ENCODE measurements at places on chromosomes 1 and 21.

DNA sequence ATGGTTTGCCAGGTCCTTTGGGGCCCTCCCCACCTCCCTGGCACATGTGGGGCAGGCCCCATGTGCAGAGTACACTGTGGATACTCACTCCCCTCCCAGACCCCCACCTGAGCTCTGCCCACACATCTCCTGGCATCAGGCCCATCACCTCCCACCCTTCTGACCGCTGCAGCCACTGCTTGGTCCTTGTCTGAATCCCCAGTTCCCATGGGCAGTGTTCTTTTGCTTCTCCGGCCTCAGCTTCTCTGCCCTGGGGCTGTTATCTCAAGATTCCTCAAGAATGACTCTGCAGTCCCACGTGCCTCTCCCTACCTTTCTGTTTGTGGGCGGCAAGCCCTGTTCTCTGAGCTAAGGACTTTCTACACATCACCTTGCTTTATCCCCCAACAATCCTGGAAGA, 187.7 kb upstream of the EDN2 start:
- DNase-seq: no peak

GRCh38 chr21:38910390-38911067, 104.8 kb downstream of the ETS2 start:
- no peak for DNase-seq

DNA sequence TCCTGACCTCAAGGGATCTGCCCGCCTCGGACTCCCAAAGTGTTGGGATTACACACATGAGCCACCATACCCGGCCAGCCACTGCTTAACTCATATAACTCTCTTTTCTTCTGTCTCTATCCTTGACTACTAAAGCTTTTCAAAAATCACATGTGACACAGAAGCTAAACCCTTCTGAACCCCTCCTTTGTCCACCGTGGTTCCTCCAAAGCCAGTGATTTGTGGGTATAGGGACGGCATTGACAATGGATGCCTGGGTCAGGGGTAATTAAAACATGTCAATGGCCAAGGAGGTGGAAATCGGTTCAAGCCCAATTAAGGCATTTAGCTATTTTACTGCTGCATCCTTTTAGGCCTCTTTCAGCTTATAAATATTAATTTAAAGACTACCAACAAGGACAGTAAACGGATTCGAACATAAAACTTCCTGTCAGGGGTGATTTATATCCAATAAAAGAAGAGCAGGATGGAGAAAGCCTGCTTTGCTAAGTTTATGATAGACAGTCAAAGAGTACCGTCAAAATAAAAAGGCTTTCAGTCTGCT, 242.3 kb downstream of the GPATCH2 start:
- DNase-seq: no peak

DNA sequence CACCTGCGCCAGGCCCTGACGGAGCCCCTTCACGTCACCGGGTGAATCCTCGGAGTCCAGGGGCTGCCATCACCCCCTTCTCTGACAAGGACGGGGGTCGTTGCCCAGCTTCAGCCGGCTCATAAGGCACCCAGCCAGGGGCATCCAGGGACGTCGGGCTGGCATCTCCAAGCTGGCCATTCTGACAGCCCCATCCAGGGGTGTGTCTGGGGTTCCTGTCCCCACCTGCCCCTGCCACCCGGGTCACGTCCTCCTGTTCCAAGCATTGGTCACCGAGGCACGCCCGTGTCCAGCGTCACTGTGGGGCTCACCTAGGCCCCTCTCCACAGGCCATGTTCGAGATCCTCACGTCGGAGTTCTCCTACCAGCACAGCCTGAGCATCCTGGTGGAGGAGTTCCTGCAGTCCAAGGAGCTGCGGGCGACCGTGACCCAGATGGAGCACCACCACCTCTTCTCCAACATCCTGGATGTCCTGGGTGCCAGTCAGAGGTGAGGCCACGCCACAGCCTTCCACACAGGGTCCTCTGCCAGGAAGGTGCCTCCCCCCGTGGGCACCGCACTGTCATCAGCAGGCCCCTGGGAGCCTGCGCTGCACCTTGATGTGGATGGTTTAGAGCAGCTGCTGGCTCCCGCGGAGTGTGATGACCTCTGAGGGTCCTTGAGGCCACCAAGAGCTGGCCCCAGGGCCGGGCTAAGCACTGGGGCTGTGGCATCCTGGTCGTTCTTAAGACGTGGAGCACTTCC, 14.8 kb downstream of the ARHGEF16 start:
- DNase-seq: no peak

- no peak for DNase-seq
Observed at GRCh38 chr1:114259511-114260160, 106.0 kb upstream of the SYT6 start.

DNA sequence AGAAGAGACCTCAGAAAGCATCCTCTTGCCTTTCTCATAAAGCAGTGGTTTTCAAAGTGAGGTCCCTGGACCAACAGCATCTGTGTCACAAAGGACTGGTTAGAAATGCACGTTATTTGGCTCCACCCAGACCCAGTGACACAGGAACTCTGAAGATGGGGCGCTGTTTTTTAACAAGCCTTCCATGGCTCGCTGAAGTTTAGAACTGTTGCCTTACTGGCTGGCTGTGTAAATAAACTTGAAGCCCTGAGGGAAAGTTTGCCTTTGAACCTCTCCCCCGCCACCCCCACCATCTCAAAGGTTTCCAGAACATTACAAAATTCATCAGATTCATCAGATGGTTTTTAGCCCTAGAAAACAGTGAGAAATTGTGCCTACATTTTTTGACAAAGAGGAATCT, 21.8 kb upstream of the IKBKE start:
- no peak for DNase-seq

DNA sequence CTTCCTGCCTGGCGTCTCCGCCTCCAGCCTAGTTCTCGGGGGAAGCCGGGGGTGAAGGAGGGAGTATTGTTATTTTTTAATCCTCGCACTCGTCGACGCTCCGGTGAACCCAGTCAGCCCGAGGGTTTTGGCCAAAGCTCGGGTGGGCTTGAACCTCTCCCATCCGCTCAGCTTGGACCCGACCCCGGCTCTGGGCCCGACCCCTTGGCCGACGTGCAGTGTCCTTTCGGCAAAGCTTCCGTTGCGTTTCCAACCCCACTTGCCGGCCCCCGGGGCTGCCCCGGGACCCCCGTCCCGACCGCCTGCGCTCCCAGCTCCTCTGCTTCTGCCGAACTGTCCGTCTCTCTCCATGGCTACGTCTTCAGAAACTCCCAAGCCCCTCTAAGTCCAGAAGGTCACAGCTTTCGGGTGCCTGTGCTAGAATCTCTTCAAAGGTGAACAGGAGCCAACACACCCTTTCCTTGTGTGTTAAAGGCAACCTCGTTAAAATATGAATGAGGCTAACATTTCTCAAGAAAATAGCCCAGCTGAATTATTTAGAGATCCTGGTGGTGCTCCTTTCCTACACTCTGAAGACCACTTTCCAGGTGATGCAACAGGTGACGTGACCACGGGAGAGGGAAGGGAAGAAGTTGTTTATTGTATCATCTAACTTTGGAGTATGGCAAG, 647 bp downstream of the DESI2 start:
- peak; percentile 26 for DNase-seq

DNA sequence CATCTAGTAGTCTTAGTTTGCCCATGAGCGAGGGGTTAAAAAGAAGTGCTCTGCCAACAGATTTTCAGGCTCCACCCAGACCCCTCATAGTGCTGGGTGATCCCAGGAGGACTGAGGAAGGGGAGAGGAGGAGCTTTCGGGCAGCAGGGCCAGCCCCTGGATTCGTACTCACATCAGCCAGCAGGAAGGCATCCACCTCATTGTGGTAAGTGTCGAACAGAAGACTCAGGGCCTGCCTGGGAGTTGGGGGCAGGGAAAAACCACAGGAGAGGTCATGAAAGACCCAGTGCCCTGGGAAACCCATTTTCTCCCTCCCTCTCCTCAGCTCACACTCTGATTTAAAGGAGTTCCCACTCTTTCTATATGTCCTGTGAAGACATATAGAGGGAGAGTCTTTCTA, 34.9 kb downstream of the PIK3C2B start:
- no peak for DNase-seq

DNA sequence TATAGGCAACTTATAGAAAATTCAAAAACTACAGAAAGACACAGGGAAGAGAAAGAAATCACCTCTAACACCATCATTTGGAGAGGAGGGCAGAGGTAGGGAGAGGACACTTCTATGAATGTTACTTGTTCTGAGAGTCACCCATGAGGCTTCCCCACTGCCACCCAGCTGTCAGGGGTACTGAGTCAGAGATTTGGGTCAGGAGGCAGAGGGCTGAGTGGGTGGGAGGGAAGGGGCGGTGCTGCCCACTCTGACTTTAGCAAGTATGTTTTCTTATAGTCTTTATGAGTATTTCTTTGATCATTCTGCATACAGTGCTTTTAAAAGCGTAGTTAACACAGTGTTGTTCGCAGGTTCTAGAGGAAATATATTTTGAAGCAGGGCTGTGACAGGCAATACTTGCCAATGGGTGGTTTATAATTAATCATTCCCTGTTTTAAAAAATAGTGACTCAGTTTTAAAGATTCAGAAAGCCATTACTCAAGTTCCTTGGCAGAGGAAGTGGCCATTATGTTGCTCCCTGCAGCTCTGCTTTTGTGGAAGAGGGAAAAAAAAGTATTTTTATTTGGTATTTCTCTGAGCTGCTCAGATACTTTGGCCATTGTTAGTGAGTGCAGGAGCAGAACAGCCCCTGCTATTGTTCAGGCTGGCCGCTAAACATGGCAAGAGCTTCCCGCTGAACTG, 18.3 kb downstream of the IL6R start:
- DNase-seq: no peak

DNA sequence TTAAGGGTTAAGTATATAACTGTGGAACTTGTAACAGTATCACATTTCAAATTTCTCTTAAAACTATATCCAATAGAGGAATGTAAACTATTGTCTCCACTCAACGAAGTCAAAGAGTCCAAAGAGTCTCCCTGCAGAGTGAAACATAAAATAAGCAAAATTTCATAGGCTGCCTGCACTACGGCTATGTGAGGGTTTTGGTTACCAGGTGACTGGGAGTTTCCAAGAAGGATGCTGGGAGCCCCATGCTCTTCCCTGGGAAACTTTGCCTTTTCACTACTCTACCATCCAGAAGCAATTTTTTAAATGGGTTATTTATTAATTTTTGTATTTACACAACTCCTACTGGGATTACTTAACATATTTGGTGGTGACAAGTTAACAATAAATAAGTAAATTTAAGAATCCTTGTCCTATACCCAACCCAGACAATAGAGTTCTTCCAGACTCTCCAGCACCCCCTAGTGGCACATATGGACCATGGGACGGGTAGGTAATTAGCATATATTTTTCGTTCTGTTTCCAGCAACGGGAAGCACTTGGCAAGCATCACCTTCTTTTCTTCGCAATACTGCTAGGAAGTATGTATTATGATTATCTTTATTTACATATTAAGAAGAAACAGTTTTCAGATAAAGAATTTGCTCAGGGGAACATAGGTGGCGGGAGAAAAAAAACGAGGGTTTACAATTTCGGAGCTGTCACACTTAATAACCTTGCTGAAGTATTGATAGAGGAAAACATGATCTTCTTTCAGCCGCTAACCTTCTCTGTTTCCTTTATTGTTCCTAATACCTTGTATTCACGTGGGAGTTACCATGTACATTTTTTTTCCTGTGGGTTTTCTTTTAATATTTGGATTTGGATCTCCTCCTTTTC, 3.5 kb downstream of the FMO2 start:
- DNase-seq: peak; percentile 18

- DNase-seq: no peak
Observed at GRCh38 chr1:160124705-160125478, 9.3 kb downstream of the ATP1A2 start.

GRCh38 chr1:167427848-167428247, 90.5 kb downstream of the CD247 start:
- no peak for DNase-seq

GRCh38 chr1:96478228-96478627, 243.4 kb upstream of the PTBP2 start:
- no peak for DNase-seq

DNA sequence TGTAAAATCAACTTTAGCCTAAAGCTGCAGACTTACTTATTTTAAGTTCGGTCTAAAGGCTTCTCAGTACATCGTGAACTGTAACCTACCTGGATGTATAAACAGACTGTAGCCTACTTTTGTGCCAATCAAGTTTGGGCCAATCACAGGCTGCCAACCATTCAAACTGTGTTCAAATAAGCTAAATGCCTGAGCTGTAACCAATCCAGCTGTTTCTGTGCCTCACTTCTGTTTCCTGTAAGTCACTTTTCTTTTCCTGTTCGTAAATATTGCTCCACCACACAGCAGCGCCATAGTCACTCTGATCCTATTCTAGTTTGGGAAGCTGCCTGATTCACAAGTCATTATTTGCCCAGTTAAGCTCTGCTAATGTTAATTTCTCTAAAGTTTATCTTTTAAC, 37.5 kb upstream of the SLAMF9 start:
- DNase-seq: no peak

- DNase-seq: no peak
Observed at GRCh38 chr1:17515902-17516301, 23.6 kb upstream of the ARHGEF10L start.

DNA sequence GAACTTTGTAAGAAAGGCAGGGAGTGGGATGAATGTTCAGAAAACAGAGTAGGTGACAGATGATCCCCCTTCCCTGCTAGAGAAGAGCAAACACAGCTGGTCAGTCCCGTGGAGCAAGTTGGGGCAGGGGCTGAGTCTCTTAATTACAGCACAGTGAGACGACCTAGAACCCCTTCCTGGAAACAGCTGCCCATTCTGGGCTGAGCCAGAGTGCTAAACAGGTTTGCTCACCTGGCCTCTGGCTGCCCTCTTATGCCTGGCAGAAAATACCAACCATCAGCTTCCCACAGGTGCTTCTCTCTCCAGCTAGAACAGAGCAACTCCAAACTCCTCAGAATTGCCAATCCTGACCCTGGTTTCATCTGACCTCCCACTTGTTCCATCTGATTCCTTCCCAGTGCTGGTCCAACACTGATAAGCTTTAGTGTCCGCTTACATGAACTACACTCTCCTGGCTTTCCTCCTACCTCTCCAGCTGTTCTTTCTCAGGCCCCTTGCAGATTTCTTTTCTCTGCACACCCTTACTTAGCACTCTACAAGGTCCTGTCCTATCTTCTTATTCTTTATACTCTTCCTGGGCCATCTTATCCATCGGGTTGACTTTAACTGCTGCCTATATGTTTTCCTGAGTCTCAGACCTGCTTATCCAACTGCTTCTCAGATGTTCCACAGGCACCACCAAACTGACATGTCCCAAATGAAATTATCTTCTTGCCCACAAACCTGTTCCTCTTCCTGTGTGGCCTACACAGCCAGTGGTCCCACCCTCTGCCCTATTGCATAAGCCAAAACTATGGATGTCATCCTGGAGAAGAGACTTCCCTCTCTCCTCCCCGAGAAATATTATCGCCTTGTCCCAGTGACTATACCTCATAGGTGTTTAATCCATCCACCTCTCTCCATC, 22.6 kb upstream of the COL9A2 start:
- DNase-seq: no peak

DNA sequence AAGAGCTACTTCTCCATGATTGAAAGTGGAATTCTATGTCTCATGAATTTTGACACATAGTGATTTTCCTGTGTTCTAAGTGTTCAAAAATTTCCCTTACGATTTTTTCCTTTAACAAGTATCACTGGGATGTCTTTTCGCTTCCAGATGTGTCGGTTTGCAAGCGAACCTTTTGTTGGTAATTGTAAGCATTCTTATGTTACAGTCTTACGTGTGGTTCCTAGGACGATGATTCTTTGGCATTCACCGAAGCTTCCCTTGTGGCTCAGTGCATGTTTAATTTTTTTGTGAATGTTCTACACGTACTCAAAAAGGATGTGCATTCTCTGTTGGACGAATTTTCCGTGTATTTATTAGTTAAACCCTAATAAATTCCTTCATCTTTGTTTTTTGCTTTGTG, 211.6 kb downstream of the CAMTA1 start:
- no peak for DNase-seq
